ENCODE measurements at places on chromosomes 7 and 10.

DNA sequence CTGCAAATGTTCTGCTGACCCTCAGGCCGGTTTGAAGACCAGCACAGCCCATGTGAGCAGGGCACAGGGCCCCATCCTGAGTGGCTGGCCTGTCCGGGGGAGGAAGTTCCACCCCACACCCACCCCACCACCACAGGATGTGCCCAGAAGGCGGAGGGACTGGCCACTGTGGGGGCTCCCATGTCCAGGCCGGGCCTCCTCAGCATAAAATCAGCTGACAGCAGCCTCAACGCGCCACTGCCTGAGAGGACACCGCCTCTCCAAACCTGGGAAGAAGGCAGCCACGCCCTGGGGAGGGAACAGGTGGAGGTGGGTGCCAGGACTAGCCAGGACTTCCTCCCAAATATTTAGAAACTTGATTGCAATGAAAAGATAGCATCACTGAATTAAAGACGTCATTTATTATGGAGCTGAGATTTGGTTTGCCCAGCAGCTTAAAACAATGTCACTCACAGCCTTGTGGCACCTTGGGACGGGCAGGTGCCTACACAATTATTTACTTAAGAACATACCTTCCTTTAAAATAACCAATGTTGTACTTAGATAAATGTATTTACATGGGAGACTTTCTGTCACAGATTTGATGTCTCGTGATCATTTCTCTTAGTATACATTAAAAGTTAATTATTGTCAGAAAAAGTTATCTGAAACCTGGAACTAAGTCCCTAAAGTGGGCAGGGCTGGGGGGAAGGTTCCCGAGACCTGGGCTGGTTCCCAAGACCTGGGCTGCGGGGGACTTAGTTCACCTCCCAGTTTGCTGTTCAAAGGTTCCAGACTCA lies 27.3 kb upstream of the FAM20C start:
- no peak for DNase-seq

DNA sequence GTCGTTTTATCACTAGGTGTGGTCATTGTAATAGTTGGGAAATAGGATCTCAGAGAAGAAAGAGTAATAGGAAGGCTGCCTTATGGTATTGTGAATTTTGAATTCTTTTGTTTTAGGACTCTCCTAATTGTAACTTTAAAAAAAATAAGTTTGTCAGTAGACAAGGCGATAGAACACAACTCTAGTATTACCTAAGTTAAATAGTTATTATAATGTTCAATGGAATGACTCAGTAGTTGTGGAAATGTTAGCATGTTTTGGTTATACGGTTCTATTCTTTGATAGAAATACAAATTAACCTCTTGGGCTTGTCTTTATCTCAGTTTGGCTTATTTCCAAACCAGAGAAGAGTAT lies 1.4 kb downstream of the DNAH11 start:
- DNase-seq, result no peak

- DNase-seq, result no peak
These were observed 63.3 kb downstream of the DYNC2I1 start for GRCh38 chr7:158919686-158920085.

GRCh38 chr10:65907199-65907712 lies 1018.6 kb upstream of the LRRTM3 start:
- DNase-seq, result no peak

GRCh38 chr7:158549616-158550393 lies 37.8 kb downstream of the PTPRN2 start:
- DNase-seq, result no peak

GRCh38 chr10:27344568-27345454 lies 104.2 kb upstream of the ACBD5 start:
- DNase-seq, result peak; percentile 11

DNA sequence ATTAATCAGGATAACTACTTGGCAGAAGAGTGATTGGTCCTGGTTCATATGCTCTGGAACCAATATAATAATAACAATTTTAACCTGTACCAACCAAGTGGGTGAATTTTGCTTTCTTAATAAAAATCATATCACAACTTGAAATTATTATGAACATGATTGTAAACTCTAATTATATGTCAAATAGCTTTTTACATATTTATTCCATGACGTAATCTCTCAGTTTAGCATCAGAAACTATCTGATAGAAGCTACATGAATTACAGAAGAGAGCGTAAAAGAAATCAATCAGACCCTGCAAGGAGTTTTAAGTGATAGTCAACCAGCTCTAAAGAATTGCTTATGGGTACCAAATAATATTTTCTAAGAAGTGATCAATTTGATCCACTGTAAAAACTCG lies 10.1 kb downstream of the GNG11 start:
- no peak for DNase-seq

DNA sequence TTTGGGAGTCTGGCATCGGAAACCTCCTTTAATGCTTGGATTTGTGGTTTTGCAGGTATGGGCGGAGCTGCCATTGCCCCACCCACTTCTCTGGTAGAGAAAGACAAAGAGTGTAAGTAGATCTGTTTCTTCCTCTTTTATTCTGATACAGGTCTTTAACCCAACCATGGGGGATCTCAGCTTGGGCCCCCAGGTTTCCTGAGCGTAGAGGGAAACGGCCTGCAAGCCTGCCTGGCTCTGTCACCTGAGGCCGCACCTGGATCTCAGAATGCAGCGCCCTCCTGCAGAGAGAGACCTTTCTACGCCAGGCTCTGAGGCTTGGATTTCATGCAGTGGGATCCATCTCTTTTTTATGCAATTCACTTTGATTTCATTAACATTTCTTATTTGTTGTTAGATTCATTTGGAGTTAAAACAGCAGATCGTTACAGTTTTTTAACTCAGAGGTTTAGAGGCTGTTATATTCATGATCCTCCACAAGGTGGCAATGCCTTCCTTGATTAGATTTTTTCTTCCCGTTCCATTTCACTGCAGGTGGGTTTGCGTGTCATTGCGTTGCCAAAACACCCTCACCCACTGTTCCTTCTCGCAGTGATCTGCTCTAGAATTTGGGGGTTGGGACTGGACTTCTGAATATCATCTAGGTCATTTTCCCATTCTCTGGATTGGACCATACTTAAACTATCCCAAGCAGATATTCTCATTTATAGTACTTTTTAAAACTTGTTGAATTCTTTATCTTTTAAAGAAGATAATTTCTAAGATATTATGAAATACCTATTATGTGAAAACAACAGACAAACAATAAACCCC lies 20.0 kb downstream of the RBM17 start:
- peak; percentile 46 for DNase-seq

DNA sequence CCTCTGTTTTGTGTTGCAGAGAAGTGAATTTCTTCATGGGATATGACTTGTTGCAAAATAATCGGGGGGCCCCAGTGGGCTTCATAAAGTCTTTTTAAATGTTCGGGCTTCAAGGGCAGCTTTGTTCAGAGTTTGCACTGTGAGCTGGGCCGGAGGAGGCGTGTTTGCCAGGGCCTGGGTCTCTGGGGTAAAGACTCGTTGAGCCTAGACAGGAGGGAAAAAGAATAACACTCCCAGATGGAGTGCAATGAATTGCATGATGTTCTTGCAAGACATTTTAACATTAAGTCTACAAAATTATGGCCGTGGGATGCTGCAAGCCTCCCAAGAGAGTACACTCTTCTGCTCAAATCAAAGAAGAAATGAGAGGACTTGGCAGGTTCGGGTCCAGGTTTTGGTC lies 23.6 kb downstream of the BMPER start:
- no peak for DNase-seq

DNA sequence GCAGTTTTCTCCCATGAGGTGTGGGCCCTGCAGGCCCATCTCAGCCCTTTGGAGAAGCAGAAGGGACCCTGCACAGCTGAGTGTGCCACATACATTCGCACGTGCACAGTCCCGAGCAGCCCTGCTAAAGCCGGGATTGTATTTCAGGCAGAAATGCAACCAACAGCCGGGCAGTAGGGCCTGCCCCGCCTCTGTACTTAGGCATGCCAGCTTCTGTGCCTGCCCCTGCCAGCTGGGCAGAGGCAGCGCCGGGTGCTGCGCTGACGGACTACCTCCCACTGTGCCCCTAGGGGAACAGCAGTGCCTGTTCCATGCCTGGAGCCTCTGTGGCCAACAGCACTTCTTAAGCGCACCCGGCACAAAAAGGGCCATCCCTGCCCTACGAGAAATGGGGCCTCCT lies 170.3 kb downstream of the NEURL1 start:
- DNase-seq, result no peak

DNA sequence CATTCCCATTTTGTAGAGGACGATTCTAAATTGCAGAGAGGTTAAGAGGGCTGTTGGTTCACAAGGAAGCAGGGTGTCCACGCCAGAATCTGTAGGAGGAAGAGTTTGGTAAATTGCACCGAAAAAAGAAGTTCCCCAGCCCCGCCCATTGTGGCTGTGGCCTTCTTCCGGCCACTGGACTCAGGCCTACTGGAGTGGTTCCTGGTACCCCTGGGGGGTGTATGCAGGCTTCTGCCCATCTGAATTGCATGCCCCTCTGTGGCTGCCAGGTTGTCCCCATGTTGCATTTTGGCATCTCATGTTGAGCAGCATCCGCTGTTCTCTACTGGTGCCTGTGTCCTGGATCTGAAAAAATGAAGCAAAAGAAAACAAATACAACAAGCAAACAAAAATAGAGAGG lies 234.2 kb downstream of the WDR11 start:
- DNase-seq, result no peak

- DNase-seq, result no peak
These were observed 5.3 kb upstream of the KCNIP2 start for GRCh38 chr10:101848894-101849351.

- peak; percentile 82 for DNase-seq
These were observed 58.2 kb upstream of the LYZL2 start for GRCh38 chr10:30687698-30688213.

GRCh38 chr7:92464515-92464914 lies 13.2 kb downstream of the ERVW-1 start:
- DNase-seq, result no peak

GRCh38 chr7:139675127-139676125 lies 102.4 kb downstream of the HIPK2 start:
- DNase-seq, result no peak

GRCh38 chr10:123390874-123391273 lies 236.7 kb downstream of the BUB3 start:
- DNase-seq, result no peak

DNA sequence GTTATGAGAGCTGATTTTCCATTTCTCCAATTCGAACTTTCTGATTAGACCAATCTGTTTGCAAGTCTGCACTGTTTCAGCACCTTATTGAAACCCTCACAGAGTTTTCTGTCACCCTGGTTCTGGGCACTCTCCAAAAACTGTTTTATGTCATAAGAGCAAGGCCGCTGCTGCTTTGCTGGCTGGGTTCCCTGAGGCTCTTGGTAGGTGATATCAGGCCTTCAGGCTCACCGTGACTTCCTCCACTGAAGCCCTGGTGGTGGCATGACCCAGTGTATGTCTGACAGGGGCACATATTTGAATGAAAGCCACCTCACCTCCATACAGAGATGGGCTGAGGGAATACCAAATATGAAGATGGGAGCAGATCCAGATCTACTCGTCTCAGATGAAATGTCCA lies 8.3 kb downstream of the RABGEF1 start:
- no peak for DNase-seq

DNA sequence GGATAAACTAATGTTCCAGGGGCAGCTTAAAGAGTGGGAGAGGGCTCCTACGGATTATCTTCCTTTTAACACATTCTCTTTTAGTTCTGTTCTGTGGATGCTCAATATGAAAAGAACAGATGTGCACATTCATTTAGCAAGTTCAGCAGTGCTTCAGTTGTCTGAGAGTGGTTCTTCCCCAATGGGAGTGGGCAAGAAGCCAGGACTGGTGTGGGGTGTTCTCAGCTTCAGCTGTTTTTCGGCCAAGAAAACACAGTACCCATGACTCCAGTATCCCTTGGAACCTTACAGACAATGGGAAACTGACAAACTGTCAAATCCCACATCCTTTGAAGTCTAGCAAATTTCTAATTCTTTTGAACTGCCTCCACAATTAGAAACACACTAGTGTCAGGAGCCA lies 71.5 kb upstream of the LRRC17 start:
- DNase-seq, result no peak

GRCh38 chr7:2417981-2418481 lies 14.6 kb downstream of the CHST12 start:
- DNase-seq, result peak; percentile 63

DNA sequence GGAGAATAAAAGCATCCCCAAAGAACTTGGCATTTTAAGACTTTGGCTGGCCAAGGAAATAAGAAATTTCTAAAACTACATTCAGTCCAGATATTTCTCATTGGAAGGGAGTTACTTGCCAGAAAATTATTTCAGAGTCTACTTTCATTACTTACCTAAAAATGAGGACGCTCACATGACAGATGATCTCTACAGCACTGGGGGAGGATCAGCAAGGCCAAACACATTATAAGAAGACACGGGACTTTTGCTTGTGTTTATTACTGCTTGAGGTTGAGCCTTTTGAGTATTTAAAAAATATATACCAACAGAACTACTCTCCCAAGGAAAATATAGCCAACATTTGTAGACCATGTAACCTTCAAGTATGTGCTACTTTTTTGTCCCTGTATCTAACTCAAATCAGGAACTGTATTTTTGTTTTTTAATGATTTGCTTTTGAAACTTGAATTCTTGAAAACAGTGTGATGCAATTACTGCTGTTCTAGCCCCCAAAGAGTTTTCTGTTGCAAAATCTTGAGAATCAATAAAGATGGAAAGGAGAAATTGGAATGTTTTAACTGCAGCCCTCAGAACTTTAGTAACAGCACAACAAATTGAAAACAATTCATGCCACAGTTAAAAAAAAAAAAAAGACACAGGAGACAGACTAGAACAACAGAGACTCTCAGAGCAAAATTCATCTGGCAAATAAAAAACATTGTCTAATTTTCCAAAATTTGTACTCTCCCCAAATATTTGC lies 128.1 kb downstream of the ZNF438 start:
- DNase-seq, result no peak
